H9 (cell line): ENCODE measurements at places on chromosomes 7 and 10.

DNA sequence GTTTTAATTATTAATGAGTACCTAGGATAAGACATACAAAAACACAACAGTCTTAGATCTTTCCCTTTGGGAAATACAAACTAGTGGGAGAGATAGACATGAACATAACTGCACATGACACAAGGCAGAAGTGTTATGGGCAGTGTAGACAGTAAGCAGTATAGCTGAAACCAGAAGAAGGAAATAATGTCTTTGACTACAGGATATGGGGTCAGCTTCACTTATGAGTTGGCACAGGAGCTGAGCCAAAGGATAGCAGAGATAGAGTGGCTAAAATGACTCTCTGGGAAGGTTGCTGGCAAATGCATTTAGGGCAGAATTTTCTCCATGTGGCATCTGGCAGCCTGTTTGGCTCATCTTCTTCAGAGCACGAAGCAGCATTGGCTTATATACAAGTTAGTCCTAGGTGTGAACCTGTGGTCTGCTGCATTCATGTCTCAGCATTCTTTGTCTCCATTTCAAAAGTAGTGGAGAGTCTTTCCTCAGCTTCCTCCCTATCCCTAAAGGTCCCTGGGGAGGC is 60.3 kb upstream of the FEZF1 start:
- H3K4me1 ChIP-seq, result peaks cover 8% of the 10 kb centered on the region; the same call in 1 of the 2 replicates
- no peak overlapping the region for H3K27ac ChIP-seq
- H3K27me3 ChIP-seq, result no peaks in the 10 kb centered on the region
- H3K36me3 ChIP-seq, result no peaks in the 10 kb centered on the region

- peaks cover 45% of the 10 kb centered on the region for H3K36me3 ChIP-seq
- peak overlapping the region; percentile 98 for H3K27ac ChIP-seq
- no peaks in the 10 kb centered on the region for H3K27me3 ChIP-seq
- peaks cover 19% of the 10 kb centered on the region for H3K4me1 ChIP-seq
- H3K4me3 ChIP-seq, result peak overlapping the region; percentile 74
Measured at GRCh38 chr10:121580276-121581116, 17.7 kb downstream of the FGFR2 start.

DNA sequence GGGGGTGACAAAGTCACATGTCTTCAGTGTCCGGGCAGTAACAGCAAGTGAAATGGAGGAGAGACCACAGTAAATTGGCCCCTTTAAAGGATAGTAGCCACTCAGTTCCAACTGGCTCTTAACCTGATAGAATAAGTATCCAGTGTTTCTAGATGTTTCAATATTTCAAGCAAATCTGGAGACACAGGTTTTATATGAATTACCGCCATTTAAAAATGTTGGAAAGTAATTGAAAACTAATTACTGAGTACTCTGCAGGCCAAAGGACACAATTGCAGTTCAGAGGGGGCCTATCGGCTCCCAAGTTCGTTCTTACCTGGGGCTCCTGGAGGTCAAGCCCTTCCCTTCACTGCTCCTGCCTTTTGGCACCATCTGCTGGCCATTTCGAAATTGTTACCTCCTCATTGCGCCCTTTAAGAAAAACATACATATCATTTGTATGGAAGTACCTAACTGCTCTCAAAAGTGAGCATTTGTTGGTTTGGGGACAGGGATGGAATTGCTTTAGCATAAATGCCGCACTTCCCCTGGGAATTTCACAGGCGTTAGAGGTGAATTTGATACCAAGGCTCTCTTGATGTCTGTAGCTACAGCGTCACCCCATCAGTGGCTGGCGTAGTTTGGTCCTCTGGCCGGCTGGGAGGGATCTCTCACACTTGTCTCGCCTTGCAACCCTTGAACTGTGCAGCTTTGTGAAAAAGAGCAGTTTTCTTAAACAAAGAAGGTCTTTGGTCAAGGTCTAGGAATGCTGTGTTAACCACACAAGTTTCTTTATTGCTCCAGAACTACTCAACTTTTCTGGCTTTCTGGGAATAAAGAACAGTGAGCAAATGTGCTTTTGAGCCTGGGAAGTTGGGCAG is 220.0 kb downstream of the ARHGAP21 start:
- H3K27ac ChIP-seq, result no peak overlapping the region
- peak; percentile 76 for DNase-seq
- H3K27me3 ChIP-seq, result no peaks in the 10 kb centered on the region
- H3K4me1 ChIP-seq, result no peaks in the 10 kb centered on the region
- no peak overlapping the region for H3K4me3 ChIP-seq

DNA sequence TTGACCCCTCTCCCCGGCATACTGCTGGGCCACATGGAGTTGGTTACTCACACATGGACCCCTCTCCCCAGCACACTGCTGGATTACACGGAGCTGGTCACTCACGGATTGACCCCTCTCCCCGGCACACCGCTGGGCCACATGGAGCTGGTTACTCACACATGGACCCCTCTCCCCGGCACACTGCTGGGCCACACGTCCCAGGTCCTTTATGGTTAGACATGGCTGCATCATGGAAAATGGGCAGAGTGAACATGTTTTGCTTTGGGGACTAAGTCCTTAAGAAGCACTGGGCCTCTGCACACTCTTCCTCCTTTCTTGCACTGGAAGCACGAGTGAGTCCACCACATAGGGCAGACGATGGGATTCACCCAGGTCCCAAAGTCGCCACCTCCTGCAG is 102.1 kb upstream of the SHH start:
- H3K27me3 ChIP-seq, result no peaks in the 10 kb centered on the region; the same call in 1 of the 2 replicates
- H3K4me3 ChIP-seq, result no peak overlapping the region
- H3K36me3 ChIP-seq, result peaks cover 6% of the 10 kb centered on the region
- DNase-seq, result no peak
- H3K27ac ChIP-seq, result no peak overlapping the region
- H3K4me1 ChIP-seq, result no peaks in the 10 kb centered on the region

DNA sequence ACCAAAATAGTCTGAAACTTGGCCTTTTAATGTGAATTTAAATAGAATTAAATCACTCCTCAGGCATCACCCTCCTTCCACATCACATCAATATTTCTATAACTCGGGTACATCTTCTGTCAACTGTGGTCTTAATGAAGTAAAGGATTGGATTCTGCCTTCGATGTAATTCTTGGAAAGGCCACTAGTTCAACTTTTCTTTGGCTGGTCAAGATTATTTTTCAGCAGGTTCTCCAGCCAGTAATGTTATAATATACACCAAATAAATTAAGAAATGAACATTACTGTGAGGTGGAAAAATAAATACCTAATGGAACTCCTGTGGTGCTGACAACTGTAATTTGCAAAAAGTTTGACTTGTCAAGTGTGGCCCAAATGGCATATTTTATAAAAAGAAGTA is 9.7 kb upstream of the SLC16A9 start:
- H3K4me3 ChIP-seq, result no peak overlapping the region
- no peaks in the 10 kb centered on the region for H3K4me1 ChIP-seq
- no peak for DNase-seq

DNA sequence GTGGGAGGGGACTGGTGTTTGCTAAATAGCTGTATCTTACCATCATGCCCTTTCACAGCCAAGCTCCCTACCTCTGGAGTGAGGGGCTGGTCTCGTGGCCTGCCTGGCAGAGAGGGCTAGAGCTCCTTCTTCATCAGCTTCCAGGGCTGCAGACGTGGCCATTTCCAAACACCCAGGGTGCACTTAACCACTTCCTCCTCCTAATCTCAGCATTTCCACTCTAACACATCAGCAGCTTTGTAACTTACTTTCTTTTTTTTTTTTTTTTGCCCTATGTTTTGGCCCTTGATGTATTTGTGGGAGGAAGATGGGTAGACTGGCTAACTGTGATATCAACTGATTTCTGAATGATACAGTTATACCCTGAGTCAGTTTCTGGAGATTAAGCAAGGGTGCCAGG is 27.4 kb downstream of the LRRC4 start:
- no peaks in the 10 kb centered on the region for H3K27me3 ChIP-seq
- no peaks in the 10 kb centered on the region for H3K4me1 ChIP-seq
- no peak for DNase-seq
- no peak overlapping the region for H3K4me3 ChIP-seq
- H3K27ac ChIP-seq, result no peak overlapping the region
